ENCODE measurements at places on chromosomes 12 and 14. TPM values are rescaled to one million over a fixed set of nuclear protein-coding genes. Genes with fewer than 3 reads are reported as not detected.

DNA sequence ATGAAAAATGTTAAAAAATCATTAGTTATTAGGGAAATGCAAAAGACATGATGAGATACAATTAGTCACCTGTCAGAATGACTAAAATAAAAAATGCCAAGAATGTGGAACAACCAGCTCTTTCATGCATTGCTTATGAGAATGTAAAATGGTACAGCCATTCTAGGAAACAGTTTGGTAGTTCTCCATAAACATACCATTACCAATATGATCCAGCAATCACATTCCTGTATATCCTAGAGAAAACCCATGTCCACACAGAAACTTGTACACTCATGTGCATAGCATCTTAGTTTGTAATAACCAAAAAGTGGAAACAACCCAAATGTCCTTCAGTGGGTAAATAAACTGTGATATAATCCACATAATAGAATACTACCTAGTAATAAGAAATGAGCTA is 245.7 kb downstream of the FUT8 start:
- DNase-seq, result no peak

DNA sequence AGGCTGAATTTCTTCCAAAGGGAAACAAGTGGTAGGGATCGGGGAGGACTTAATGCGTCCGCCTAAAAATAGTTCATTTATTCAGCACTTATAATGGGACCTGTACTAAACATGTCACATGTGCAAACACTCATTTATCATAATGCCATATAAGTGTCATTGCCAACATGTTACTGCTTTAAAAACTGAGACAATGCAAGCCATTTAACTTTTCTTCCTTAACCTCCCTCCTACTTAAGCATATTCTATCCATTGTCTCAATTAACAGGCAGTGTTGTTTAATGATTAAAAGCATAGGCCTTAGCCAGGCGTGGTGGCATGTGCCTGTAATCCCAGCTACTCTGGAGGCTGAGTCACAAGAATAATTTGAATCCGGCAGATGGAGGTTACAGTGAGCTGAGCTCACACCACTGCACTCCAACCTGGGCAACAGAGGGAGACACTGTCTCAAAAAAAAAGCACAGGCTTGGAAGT is 13.5 kb upstream of the SCFD1 start:
- DNase-seq, result no peak

- DNase-seq, result no peak
These were observed 191.1 kb upstream of the PRICKLE1 start for GRCh38 chr12:42780671-42781070.

Gene AQP2
- total RNA-seq, result not detected

DNA sequence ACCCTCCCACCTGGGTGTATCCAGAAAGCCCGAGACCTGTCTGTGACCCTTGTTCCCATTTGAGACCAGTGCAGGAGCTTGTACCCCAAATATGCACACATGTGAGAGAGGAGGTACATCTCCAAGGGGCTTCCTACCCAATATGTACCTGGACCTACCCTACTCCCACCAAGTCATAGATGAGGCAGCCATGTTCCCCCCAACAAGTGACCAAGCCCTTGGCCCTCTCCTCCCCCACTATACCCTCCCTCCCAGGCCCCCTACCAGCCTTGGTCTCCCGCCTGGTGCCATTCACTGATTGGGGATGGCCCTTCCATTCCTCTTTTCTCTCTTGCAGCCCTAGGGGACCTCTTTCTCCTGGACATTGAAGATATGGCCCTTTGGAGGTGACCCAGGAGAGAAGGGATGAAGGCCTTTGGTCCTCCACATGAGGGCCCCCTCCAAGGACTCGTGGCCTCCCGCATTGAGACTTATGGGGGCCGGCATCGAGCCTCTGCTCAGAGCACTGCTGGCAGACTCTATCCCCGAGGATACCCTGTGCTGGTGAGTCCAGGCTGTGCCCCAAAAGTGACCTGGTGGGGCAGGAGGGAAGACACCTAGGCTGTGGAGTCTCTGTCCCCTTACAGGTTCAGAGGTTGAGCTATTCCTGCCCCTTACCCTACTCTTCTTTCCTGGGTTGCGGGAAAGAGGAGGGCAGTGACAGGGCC is 1.5 kb downstream of the PLEKHG6 start:
- DNase-seq, result no peak

DNA sequence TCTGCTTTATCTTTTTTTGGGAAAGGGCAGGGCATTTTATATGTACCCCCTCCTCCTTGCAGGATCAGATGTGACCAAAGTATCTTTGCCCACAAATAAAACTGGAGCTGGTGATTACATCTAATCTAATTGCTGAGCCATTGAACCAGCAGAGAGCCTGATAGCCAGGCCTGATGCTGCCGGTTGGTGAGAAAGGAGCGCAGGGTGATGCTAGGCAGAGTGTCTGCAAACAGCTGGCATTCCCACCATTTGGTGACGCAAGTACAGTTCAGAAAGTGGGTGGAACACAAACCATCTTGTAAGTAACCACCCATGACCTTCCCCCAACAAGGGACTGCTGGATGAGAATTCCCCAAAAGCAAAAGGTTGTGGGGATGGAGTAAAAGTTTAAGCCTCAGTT is 12.7 kb downstream of the DPPA3 start:
- no peak for DNase-seq

Gene IL22
- total RNA-seq, result not detected

Gene TMEM121
- total RNA-seq, result 1.8 TPM

DNA sequence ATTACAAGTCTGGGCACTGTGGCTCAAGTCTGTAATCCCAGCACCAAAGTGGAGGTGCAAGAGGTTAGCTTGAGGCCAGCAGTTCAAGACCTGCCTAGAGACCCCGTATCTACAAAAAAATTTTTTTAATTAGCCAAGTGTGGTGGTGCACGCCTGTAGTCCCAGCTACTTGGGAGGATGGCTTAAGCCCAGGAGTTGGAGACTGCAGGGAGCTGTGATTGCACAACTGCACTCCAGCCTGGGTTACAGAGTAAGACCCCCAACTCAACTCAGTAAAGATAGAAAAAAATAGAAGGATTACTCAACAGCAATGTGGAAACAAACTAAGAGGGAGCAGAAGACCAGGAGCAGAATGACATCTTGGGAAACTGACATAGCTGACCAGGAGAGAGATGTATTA is 13.3 kb downstream of the SBNO1 start:
- DNase-seq, result no peak

DNA sequence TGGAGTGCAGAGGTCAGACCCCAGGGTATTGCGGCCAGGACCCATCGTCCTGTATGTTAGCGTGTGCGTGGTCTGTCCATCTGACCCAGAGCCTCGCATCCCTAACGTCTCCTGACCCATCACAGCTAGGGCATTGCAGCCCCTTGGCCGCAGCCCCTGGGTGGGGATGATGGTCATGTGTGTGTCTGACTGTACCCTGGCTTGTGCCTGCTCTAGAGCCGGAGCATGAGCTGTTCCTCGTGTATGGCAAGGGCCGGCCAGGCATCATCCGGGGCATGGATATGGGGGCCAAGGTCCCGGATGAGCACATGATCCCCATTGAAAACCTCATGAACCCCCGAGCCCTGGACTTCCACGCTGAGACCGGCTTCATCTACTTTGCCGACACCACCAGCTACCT is 10.8 kb upstream of the LRP1-AS start:
- no peak for DNase-seq

GRCh38 chr14:96094211-96094610 is 55.0 kb downstream of the C14orf132 start:
- no peak for DNase-seq

Gene CCDC198
- total RNA-seq, result not detected

DNA sequence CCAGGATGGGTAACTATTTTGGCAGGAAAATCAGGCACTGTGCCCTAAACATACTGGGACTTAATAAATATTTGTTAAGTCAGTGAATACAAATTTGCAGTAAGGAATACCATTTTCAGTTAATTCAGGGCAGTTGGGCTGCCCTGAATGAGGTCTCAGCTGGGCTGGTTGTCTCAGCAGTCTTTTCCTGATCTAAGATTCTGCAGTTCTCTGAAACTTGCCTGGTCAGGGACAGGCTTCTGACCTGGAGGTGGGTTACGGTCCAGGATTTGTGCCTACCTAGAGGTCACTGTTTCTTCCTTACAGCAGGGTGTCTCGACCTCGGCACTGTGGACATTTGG is 160.6 kb downstream of the KTN1 start:
- DNase-seq, result no peak

Gene CDKN1B
- 391 TPM for total RNA-seq

Gene INHBC
- not detected for total RNA-seq

DNA sequence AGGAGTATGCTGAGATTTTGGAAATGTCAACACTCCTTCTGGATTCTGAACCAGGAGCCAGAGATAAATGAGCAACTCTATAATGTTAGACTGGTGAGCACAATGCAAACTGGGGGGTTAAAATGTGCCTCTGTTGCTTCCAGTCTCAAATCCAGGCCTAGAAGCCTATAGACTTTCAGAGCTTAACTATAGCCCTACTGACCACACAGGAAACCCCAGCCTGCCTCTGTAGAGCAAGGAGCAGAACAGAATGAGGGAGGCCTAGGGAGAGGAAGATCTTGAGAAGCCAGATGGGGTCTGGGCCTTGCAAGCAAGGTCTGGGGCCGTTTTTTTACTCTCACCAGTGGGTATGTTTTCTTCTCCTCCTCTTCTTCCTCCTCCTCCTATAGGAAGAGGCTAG is 225.4 kb upstream of the KITLG start:
- DNase-seq, result no peak

GRCh38 chr12:42291680-42292079 is 34.2 kb downstream of the ZCRB1 start:
- DNase-seq, result no peak

DNA sequence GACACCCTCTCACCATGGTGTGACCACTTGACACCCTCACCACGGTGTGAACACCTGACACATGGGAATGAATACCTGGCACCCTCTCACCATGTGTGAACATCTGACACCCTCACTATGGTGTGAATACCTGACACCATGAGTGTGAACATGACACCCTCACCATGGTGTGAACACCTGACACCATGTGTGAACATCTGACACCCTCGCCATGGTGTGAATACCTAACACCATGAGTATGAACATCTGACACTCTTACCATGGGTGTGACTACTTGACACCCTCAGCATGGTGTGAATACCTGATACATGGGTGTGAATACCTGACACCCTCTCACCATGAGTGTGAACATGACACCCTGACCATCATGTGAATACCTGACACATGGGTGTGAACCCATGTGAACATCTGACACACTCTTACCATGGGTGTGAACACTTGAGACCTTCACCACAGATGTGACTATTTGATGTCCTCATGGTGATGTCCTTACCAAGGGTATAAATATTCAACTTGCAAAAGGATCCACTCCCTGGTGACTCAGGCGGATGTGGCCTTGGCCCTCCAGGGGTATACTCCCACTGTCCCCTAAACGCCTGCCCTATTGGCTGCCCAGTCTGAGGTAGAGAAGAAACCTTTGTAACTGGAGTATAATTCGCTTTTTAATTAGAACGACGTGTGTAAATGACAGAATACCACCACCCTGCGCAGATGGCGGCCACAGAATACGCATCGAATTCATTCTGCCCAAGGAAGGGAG is 29.1 kb downstream of the RFLNA start:
- no peak for DNase-seq

DNA sequence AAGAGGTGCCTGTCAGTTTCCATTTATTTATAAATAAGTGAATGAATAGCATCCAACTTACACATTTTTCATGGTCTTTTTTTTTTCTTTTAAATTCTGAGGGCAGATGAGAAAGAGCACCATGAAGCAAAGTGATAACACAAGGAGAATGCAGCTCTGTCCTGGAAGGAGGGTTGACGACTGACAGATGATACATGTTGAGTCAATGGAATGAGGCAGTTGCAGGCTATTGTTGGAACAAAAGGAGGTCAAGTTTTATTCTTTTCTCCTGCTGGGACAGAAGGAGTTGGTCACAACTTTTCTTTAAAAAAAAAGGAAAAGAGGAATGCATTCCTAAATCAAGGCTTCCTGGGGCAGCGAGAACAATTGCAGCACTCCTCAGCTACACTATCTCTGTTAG is 119.9 kb upstream of the PLEKHG7 start:
- no peak for DNase-seq

- DNase-seq, result no peak
These were observed 4.7 kb upstream of the CDH24 start for GRCh38 chr14:23062002-23062401.

- DNase-seq, result no peak
These were observed 24.9 kb downstream of the NAV3 start for GRCh38 chr12:77855548-77855947.

DNA sequence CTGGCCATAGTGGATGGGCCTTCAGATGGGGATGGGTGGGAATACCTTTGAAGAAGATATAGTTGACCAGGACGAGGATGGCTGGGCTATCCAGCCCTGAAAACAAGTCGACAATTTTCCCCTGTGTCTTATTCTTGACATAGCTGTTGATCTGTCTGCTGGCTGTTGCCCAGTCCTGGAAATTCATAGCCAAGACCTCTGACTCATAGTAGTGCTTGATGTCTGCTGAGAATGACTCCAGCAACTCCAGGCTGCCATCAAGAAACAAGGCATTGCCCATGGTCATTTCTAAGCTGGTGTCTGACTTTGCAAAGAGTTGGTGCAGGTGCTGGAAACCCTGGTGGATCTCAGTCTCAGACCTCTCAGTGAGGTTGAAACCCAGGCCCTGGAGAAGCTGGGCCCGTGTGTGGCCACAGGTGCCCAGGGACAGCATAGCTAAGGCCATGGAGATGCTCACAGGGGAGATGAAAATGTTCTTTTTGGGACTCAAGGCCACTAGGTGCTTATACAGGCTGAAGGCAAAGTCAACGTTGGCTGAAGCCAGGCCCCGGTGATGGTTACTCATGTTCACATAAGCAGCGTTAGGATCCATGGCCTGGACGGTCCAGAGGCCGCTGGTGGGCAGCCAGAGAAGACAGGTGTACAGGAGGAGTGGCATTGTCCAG is 9.0 kb downstream of the SERPINA6 start:
- DNase-seq, result no peak

DNA sequence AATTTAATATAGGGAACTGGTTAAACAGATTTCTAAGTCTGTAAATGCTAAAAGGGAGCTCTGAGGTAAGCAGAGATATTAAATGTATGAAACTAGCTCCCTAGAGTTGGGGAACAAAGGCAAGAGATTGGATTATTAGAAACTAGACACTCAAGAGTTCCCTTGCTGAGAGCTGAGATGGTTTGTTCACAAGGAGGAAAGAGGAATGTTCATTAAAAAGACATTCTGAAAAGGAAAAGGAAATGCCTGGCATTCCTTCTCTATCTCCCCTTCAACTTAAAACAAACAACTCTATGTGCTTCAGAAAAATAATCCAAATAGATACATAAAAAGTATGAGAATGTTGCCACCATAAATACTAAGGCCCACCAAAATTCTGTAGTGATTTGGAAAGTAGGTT is 73.7 kb downstream of the GALNT4 start:
- no peak for DNase-seq

GRCh38 chr12:6394398-6394797 is 10.4 kb downstream of the LTBR start:
- no peak for DNase-seq

GRCh38 chr12:52087961-52088820 is 8.7 kb downstream of the SMIM41 start:
- no peak for DNase-seq

Gene TSPAN8
- not detected for total RNA-seq

DNA sequence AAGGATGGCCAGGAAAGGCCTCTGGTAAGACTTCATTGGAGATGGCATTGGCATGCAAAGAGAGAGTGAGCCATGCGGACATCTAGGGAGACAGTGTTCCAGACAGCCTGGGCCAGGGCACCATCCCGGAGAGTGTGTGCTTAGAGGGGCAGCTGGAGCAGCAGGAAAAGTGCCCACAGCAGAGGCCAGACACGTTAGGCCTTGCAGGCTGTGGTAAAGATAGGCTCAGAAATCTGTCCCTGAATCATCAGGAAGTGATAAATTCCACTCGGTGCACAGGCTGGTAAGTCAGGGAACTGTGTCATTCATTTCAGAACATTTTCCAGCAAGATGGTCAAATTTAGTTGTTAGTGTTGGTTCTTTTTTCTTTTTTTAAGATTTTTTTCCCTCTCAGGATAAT is 8.8 kb downstream of the GALNT16 start:
- DNase-seq, result no peak
